ENCODE measurements at places on chromosomes 5 and 9. TPM values are rescaled to one million over a fixed set of nuclear protein-coding genes. Genes with fewer than 3 reads are reported as not detected.

IL5 gene
- total RNA-seq: not detected

PCDHGA2 gene
- total RNA-seq: 0.04 TPM

CDC20B gene
- not detected for total RNA-seq

SLC6A18 gene
- not detected for total RNA-seq

IRX2 gene
- total RNA-seq: 32.3 TPM

SGTB gene
- 14.4 TPM for total RNA-seq

PAEP gene
- not detected for total RNA-seq

NMUR2 gene
- not detected for total RNA-seq

ACTBL2 gene
- 0.04 TPM for total RNA-seq

SLIT3 gene
- 13.8 TPM for total RNA-seq

SLC36A3 gene
- not detected for total RNA-seq

PPP3R2 gene
- total RNA-seq: not detected

PCDHA7 gene
- not detected for total RNA-seq

NUTM2F gene
- not detected for total RNA-seq

NUTM2G gene
- total RNA-seq: not detected

TGFBR1 gene
- 28.3 TPM for total RNA-seq

LCN12 gene
- total RNA-seq: not detected

TTC23L gene
- total RNA-seq: not detected

RIGI gene
- 5.0 TPM for total RNA-seq

WWC1 gene
- 18.3 TPM for total RNA-seq

BARHL1 gene
- not detected for total RNA-seq

LCN2 gene
- total RNA-seq: 22.4 TPM

F2RL1 gene
- 69.0 TPM for total RNA-seq

CCDC192 gene
- not detected for total RNA-seq
